ENCODE measurements at places on chromosomes 7 and 10. TPM values are rescaled to one million over a fixed set of nuclear protein-coding genes. Genes with fewer than 3 reads are reported as not detected.

CAV2 gene
- total RNA-seq, result 170 TPM

CLCN1 gene
- 0.22 TPM for total RNA-seq

GRCh38 chr7:142883145-142883544 is 2.4 kb downstream of the TRPV6 start:
- DNase-seq, result no peak

DNA sequence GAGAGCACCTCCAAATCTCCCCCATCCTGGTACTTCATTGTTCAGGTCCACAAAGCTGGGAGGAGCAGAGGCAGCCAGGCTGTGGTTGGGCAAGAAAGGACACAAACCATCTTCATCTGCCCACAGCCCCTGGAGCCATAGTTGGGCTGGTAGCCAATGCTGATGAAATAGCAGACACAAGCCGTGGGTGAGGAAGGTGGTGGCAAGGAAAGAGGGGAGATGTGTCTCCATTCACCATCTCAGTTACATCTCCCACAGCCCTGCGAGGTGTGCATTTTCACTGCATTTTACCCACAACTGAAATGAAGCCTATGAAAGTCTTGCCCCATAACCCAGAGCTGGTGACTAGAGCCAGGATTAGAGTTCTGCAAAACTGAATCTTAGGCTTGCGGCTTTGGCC is 35.0 kb downstream of the PIK3AP1 start:
- DNase-seq, result no peak

DNA sequence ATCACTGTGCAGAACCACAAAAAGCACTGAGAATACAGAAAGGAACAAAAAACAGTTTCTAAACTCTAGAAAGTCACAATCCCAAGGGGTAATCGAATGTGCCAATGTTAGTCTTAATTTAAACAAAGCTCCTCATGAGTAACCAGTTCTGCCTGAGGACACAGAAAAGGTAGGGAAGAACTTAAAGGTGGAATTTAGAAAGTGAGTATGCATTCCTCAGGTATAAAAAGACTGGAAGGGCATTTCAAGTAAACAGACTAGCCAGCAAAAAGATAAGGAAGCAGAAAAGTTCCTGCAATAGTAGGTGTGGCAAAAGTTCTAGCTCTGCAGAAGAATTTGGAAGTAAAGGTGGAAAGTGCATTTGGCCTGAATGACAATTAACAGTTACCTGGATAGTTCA is 84.6 kb upstream of the DLX6 start:
- DNase-seq, result no peak

DNA sequence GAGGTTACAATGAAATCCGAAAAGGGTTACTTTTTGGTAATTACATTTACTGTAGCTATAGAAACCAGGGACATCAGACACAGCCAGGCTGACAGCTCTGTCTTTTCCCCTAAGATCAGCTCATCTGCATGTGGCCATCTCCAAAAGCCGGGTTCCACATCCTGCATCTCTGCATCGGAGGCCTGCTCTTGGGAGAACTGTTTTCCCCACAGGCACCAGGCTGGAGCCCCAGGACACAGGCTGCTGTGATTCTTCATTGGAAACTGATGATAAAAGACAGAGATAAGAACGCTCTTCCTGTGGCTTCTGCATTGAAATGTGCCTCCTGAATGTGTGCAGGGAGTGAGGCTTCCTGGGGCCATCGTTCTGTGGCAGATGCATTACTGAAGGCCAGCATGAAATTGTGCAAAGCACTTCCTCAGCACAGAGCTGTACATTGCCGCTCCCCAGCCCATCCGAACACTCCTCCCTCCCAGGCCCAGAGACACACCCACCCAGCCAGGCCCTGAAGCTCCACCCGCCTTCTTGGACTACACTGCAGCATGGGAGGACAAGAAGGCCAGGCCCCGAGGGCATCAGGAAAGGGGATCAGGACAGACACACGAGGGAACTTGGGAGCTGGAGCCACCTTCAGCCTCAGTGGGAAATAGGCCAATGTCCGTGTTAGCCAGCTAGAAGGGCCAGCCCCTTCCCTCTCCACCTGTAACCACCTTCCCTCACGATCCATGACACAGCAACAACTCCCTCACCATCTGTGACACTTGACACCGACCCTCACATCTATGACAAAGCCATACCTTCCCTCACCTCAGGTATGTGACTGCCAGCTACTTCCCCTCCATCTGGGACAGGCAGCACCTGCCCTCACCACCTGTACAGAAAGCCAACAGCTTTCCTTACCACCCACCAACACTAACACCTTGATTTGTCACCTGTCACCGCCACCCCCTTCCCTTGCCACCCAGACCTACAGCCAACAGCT is 113.2 kb downstream of the GRID1 start:
- peak; percentile 62 for DNase-seq

DNA sequence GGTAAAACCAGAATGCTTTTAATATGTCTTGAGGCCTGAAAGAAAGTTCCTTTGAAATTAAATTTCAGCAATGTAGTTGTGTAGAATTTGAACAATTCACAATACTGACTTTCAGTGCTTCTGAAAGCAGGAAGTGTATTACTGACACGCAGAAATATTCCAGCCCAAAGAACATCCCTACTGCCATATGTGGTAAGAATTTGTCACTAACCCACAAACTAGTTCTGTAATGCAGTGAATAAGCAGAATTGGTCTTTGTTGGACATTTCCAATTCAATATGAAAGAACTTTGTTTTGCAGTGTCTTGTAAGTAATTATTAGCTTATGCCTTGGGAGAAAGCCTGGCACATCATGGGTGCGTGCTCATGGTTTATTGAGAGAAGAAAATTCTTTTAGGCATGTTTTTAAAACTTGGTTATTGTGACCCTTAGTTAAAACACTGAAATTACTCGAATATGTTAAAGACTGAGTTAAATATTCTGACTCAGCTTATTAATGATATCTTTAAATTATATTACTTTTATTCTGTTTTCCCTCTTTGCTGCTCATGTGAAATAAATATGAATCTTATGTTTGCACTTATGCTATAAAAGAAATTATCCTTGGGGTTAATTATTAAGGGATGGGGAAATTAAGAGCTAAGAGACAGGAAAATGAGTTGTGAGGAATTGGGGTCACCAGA is 33.4 kb downstream of the PTPN12 start:
- no peak for DNase-seq

DNA sequence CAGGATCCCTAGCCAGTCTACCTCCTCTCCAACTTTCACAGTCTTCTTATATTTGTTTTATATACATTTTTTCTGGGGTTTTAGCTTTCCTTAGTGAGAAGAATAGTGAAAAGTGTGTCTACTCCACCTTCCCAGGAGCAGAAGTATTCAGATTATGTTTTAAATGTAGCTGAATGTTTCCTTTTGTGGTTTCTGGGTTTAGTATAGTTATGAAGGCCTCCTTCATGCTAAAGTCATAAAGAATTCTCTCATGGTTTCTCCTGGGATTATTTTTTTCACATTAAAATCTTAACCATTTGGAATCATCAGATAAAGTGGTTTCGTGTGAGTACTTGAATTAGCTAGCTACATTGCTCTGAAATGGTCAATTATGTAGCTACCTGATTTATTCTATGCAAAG is 50.9 kb downstream of the ANKMY2 start:
- no peak for DNase-seq

DNA sequence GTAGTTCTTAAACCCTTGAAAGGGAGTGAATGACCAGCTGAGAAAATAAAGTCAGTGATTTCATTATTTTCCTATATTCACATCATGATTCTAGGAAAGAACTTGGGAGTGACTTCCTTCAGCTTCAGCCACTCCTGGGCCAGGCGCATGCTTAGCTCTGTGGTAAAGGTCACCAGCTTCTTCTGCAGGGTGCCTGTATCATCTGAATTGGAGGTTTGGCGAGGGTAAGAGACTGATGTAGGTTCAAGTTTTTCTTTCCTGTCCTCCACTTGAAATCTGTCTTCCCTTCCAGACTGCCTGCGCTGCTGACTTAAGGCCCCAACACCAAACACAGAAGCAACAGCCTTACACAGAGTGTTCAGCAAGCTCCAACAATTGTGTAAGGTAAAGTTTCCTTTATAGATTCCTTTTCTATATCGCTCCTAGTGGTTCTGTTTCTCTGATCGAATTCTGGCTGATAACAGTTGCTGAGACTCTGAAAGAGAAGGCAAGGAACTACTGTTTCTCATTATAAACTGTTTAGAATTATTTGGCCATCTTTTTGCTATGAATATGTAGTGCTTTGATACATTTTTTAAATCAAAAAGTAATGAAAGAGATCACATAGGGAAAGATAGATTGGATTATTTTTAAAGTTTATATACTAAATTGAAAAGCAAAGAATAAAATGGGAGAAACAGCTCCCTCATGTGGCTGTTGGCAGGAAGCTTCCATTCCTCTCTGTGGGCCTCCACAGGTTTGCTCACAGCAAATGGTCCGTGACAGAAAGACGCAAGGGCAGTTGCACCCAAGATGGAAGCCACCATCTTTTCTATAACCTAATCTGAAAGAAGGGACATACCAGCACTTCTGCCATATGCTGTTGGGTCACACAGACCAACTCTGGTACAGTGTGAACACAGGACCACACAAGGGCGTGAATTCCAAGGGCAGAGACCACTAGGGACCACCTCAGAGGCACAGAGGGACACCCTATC is 14.0 kb downstream of the GATAD1 start:
- no peak for DNase-seq

DNA sequence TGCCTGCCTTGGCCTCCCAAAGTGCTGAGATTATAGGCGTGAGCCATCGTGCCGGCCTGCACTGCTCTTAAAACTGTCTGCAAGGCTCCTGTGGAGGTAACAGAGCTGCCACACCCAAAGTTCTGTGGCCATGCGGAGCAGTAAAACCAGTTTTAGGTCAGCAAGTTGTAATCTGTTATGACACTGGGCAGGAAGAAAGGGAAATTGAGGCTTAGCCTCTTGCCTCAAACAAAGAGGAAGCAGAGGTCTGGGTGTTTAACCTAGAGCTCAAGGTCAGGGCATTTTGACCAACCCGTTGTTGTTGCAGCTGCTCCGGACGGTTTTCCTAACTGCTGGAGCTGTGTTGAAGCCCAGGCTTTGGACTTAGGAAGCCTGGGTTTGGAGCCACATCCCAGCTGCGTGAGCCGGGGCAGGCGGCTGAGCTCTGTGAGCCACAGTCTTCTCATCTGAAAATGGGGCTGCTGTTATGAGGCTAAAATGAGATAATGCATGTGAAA is 7.4 kb upstream of the RRP12 start:
- no peak for DNase-seq

DNA sequence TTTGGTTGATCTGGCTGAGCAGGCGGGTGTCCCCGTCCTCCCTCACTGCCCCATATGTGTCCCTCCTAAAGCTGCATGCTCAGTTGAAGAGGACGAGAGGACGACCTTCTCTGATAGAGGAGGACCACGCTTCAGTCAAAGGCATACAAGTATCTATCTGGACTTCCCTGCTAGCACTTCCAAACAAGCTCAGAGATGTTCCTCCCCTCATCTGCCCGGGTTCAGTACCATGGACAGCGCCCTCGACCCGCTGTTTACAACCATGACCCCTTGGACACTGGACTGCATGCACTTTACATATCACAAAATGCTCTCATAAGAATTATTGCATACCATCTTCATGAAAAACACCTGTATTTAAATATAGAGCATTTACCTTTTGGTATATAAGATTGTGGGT is 26.9 kb upstream of the TRIM56 start:
- no peak for DNase-seq

GRCh38 chr7:101532400-101533102 is 96.5 kb downstream of the MYL10 start:
- no peak for DNase-seq

DNA sequence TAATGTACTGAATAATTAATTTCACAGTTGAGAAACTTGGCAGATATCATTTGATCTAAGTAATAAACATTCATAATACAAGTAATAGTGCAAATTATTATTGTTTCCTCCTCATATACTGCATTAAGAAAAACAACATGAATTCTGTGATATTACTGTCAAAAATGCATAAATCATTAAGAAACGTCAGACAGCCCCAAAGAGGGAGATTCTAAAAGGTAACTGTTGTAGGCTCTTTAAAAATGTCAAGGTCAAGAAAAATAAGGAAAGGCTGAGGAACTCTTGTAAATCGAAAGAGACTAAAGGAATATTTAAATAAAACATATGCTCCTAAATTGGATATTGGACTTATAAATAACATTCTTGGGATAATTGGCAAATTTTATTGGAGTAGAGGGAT is 67.9 kb downstream of the CABCOCO1 start:
- DNase-seq, result no peak

GRCh38 chr10:126259760-126260479 is 128.4 kb downstream of the ADAM12 start:
- DNase-seq, result no peak

DNA sequence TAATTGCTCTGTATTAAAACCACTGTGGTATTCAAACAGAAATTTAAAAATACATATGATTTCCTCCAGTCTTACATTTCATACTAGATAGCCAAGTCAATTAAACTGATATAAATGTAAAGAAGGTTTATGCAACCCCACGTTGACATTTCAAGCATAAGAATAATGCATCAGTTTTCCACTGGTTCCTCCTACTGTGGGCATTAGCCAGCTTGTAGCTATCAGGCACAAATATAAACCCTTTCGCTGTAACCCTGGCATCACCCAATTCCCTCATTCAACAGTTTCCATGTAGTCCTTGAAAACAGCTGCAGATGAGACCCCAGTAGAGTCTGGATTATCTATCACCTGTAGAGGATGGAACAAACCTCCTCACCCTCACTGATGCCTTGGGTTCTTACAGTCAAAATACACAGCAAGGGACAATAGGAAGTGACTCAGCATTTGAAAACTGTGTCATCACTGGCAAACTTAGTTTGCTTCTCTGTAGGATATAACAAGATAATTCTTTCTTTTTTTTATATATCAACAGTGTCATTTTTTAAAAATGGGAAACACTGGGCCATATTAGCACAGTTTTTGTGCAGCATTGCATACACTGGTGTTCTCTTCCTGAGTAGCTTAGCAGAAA is 113.0 kb downstream of the PDE1C start:
- DNase-seq, result no peak

- no peak for DNase-seq
Measured at GRCh38 chr10:6416892-6417512, 163.1 kb downstream of the PRKCQ start.

GRCh38 chr10:115023715-115024114 is 69.5 kb upstream of the ATRNL1 start:
- DNase-seq, result no peak

DNA sequence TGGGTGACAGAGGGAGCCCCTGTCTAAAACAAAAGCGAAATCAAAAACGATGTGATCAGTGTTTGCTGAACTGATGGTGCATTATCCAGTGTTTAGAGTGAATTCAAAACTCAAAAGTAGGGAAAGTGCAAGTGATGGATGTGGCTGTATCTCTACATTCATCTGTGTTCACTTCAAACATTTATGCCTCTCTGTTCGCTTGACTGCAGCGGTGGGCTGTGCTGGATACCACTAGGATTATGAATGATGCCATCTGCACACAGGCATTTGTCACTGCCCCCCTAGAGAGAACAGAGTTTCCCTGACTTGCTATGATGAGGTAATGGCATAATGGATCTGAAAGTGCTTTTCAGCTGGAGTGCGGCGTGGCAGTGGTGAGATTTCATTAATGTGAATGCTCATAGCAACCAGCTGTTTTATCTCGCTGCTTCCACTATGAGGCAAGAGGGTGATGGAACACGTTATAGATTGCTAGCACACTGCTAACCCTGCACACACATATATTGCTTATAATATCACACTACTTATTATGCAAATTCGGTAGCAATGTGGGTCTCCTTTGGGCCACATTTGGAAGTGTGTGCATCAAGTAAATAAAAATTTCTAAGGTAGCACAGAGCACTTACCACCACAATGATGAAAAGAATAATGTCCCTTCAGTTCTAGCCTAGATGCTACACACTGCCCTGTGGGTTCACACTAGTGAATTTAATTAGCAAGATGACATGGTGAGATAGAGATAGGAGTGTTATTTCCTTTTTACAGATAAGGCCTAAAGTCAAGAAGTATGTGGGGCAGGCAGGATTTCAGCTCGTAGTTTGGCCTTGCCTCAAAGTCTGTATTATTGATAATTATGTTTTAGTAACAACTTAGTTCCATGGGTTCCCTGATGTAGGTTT is 164.7 kb downstream of the CAMK1D start:
- no peak for DNase-seq

Measured in mesenteric fat pad (tissue), 1 donor.